ENCODE measurements at places on chromosomes 4 and X.

- no peak for DNase-seq
These were observed 70.4 kb downstream of the ARAP2 start for GRCh38 chr4:36173905-36174304.

DNA sequence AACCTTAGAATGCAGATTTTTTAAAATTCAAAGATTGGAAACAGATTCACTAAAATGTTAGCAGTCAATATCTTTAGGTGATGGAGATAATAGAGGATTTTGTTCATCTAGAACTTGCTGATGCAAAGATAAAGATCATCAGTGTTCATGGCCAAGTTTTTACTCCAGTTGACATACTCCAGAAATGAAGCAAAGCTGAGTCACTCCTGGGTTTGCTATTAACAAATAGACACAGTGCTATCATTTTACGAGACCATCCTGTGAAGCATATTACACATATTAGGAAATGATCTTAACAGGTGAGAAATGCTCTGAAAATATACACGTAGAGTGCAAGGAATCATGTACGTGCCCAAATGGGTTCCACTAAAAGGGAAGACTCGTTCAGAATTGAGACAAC lies 170.6 kb upstream of the FAM9B start:
- DNase-seq: no peak

- no peak for DNase-seq
These were observed 214.0 kb upstream of the SLIT2 start for GRCh38 chr4:20037745-20038144.

DNA sequence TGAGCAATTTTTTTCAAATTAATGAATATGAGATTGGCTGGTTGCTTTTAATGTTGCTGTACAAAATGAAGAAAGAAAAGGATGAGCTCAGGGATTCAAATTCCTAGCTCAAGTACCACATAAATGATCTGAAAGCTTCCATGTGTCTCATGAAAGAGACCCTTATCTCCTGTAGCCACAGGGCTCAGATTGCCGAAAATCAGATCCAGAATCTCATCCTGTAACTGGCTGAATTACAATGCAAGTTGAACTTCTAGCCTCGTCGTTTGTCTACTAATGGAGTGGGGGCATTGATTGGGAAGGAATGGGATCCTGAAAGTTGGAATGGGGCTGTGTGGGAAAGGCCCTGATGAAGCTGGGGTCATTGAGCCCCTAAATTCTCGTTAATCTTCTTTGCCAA lies 143.4 kb upstream of the ATP6AP2 start:
- DNase-seq: no peak
